BJ (cell line): ENCODE measurements at places on chromosomes 12 and 14. TPM values are rescaled to one million over a fixed set of nuclear protein-coding genes. Genes with fewer than 3 reads are reported as not detected.

GRCh38 chr12:115354007-115354890 lies 670.3 kb upstream of the TBX3 start:
- DNase-seq, result peak; percentile 91

GRCh38 chr12:25775968-25776367 lies 182.5 kb upstream of the RASSF8 start:
- peak; percentile 81 for DNase-seq

- DNase-seq, result no peak
These were observed 23.1 kb upstream of the WDR20 start for GRCh38 chr14:102116361-102117180.

GRCh38 chr12:103707446-103707845 lies 120.4 kb downstream of the STAB2 start:
- no peak for DNase-seq

DNA sequence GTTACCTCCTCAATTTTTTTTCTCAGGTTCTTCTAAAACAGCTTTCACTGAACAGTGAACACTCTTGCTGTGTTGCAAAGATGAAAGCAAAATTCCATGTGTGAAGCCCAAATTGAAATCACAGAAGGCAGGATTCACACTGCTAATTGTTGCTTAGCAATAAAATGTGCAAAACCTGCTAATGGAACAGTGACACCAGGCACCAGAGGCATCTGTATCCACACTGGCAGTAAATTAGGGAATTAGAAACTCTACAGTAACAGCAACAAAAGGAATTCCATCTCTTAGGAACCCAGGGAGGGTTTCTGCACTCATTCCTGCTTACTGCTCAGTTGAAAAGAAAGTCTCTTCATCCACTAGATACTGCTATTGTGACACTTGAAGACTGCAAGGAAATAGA lies 202.3 kb downstream of the GXYLT1 start:
- no peak for DNase-seq

GRCh38 chr12:131828671-131829355 lies 620 bp downstream of the MMP17 start:
- DNase-seq, result no peak

DNA sequence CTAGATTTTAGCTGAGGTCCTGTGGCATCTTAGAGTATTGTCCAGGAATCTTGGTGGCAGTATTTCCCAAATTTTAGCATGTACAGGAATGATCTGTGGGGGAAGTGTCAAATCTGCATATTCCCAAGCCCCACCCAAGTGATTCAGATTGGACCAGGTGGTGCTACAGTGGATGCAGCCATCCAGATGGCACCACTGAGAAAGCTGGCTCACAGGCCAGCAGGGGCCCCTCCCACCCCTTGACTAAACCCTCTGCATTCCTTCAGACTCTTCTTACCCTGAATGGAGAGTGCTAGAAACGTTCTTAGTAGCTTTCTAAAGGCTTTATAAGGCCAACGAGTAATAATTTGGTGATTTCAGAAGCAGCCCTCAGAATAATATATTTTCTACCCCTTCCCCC lies 255.2 kb downstream of the NRXN3 start:
- DNase-seq, result no peak

Gene DBX2
- polyA plus RNA-seq, result not detected in 2 replicates

Gene PAX9
- not detected in 2 replicates for polyA plus RNA-seq

Gene PELI2
- polyA plus RNA-seq, result 8.5 and 10.5 TPM in 2 replicates
